CD8-positive, alpha-beta memory T cell (primary cell): ENCODE measurements at places on chromosomes 11 and 22. TPM values are rescaled to one million over a fixed set of nuclear protein-coding genes. Genes with fewer than 3 reads are reported as not detected.

The APOA4 gene
- not detected for total RNA-seq

The TRIM48 gene
- total RNA-seq, result not detected

DNA sequence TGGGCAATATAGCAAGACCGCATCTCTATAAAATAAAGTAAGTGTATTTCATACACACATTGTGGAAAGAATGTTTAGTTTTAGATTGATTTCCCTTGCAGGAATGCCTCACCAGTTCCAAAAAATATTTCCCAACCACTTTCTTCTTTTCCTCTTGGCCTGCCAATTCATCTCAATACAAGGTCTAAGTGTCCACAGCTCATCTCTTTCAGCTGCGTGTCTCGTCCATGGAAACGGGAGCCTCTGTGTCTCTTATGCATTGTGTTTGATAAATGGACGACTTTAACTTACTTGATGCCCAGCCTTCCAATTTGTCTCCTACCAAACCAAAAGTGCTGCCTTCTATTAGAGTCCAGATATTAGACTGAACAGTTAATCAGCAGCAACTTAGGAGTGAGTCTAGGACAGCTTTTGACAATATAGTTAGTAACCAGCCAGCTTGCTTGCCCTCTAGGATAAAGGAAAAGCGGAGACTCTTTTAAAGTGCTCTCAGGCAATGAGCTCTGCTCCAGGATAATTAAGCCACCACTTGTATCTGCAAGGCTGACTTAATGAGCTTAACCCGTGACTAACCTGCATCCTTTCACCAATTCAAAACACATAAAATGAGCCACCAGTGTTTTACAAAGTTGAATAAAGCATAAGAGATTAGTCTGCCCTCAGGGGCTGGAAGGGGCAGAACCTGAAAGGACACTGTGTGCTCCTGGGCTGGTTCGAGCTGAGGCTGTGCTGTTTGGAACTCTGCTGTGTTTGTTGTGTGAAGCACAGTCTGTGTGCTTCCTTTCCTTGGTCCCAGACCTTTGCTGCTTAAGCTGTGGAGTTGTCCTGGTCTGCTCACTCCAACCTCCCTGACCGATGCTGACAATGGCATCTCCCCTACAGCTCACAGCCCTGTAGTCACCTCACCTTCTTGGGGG lies 27.5 kb downstream of the FBXO7 start:
- DNase-seq, result no peak
- no peaks in the 10 kb centered on the region for H3K4me1 ChIP-seq
- no peaks in the 10 kb centered on the region for H3K27me3 ChIP-seq
- no peak overlapping the region for H3K27ac ChIP-seq

The GGTLC2 gene
- not detected for total RNA-seq

- H3K27me3 ChIP-seq, result no peaks in the 10 kb centered on the region
- peaks cover under 1% of the 10 kb centered on the region for H3K36me3 ChIP-seq
- no peak for DNase-seq
- no peak overlapping the region for H3K4me3 ChIP-seq
Observed at GRCh38 chr11:72989727-72990126, 152.4 kb downstream of the FCHSD2 start.
